Psoas muscle (tissue), 8 donors: ENCODE measurements at places on chromosomes 4 and X.
A peak's percentile ranks its signal among the peaks of the same experiment; 100 is the strongest.

GRCh38 chr4:181966104-181966551, 277.1 kb upstream of the TENM3 start:
- no peak for DNase-seq

DNA sequence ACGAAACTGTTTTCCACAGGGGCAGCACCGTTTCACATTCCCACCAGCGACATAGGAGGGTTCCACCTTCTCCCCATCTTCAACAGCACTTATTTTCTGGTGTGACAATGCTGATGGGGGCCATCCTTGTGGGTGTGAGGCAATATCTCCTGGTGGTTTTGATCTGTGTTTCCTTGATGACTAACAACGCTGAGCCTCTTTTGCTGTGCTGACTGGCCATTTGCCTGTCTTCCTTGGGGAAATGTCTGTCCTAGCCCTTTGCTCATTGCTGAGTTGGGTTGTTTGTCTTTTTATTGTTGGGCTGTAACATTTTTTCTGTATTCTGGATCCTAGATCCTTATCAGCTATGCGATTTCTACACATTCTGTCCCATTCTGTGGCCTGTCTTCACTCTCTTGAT, 33.7 kb downstream of the ATP2B3 start:
- DNase-seq: no peak

GRCh38 chr4:40840985-40841571, 91.3 kb downstream of the NSUN7 start:
- DNase-seq: peak; percentile 85

GRCh38 chr4:104866809-104867208, 279.9 kb upstream of the TET2 start:
- no peak for DNase-seq

DNA sequence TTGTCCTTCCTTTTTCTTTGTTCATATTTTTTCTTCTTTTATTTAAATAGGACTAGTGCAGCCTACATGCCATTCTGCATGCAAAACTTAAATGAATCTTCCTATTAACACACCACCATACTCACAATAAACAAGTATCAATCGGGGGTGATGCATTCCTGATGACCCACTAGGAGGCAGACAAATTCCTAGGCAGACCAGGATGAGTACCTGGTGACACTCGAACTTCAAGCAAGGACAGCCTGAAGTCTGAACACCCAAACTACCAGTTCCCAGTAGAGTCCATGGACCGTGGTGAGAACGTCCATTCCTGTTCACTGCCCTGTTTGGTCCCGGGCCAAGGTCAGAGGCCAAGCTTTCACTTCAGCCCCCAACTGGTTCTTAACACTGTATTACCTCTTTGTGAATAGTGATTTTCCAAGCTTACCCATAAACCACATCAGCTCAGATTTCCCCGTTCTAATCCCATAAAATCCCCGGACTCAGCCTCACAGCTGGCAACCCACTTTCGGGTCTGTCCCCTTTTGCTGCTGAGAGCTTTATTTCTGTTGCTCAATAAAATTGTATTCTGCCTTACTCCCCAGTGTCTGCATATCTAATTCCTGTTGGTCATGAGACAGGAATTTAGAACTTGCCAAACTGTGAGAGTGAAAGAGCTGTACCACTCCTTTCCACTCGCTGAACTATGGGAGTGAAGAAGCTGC, 1286.6 kb downstream of the FSTL5 start:
- no peak for DNase-seq

- no peak for DNase-seq
These were observed 298.7 kb upstream of the CLNK start for GRCh38 chr4:10983268-10983667.
